Activated CD4-positive, CD25-positive, alpha-beta regulatory T cell (primary cell): ENCODE measurements at places on chromosomes 7 and 10.

GRCh38 chr7:80316811-80317210 is 182.2 kb downstream of the GNAI1 start:
- DNase-seq: no peak

DNA sequence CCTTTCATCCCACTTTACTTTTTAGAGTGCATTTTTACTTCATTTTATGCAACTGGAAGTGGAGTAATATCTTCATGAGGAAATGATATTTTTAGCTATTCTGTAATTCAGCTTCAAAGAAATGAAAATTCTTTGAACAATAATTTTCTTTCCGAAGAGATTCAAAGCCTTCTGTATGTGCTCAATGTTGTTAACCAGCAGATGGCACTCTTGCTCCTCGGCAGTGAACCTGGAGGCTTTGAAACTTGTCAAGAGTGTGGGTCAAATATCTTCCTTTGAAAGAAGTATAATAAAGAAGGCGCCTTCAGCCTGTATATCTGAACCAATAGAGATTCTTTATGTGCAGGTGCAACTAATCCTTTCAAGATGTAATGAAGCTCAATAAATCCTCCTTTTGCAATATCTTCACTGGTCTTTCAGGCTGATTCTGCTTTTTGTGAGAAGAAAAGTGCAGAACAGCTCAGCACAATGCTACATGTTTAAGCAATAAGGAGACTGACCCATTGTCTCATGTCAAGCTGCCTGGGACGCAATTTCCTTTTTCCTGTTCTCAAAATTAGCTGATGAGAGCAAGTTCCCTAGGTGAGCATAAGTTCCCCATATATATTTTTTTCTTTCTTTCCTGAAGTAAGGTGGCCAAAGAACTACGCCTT is 258.4 kb downstream of the SEMA3A start:
- DNase-seq: no peak

DNA sequence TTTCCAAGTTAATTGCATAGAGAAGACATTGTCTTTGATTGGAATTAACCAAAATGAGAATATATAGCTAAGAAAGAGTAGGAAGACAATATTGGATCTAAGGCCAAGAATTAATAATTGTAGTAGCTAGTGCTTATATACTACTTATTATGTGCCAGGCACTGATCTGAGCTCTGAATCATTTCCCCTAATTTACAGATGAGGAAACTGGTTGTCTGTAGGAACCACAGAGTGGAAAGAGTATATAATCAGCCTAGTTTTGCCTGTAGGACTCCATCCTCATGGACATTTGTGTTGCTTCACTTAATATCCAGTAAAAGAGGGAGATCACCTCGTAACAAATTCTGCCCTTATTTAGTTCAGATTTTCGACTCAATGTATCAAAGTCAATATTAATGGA is 127.9 kb downstream of the ARID5B start:
- no peak for DNase-seq

DNA sequence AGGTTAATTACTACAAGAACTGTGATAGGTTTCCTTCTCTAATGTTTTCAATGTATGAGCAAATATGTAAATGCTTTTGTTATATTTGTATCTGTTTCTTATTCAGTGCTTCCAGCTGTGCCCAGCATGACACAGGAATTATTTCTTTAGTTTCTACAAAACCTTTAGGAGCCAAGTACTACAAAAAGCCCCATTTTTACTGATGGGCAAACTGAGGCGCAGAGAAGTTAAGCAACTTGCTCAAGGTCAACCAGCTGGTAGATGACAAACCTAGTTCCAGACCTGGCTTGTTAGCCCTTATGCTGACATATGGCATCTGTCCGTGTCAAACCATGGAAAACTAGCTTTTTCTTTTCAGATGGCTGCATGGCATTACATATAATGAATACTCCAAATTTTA is 134.6 kb downstream of the JAZF1 start:
- DNase-seq: no peak

- no peak for DNase-seq
Observed at GRCh38 chr7:142511801-142512200, 237.5 kb upstream of the PRSS1 start.

- DNase-seq: no peak
Observed at GRCh38 chr7:47561715-47562446, 20.0 kb downstream of the TNS3 start.

DNA sequence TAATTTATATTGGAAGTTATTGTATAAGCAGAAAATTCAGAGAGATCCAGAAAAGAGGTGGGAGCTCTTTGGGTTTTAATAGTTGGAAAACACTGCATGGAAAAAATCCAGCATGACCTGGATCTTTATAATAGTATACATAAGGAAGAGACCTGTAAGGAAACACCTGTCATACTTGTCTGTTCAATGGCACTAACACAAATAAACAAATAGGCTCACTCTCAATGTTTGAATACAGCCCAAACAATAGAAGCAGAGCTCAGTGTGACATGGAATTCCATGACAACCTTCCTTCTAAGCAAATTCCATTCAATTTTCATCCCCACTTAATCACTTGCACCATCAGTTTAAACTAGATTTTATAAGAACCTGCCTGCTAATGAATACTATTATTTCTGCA is 31.7 kb downstream of the CISD1 start:
- no peak for DNase-seq

- DNase-seq: no peak
Observed at GRCh38 chr7:94393246-94394108, 1.2 kb upstream of the COL1A2 start.

- DNase-seq: no peak
Observed at GRCh38 chr10:15715619-15716227, 4.0 kb downstream of the ITGA8 start.

DNA sequence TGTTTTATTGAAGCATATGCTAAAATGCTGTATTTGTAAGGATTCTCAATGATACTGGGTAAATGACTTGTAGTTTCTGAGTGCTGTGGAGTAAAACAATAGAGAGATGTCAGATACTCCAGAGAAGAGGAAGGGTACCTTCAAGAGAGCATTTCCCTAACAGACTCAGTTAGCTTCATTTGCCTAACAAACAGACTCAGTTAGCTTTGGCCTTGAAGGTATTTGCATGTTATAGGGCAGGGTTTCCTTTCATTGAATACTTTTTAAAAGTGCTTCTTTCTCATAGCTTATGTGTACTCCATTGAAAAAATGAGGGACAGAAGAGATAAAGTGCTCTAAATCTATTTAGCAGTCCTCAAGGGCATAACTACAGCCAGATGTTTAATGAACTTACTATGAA is 101.8 kb downstream of the CHN2 start:
- no peak for DNase-seq

DNA sequence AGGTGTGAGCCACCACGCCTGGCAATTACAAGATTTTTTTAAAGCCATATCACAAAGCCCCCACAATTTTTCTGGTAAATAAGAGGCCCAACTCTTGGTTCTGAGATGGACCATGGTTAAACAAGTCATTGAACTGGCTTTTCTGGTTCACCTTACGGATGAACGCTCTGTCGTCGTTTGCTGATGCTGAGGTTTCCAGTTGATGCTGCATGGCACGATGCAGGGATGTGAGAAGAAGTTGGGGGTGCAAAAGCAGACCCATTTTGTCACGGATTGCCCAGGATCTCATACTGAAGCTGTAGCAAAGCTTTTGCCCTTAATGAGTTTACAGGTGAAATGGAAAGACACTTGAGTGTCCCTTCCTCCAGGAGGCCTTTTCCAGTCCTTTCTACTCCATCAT is 2.0 kb upstream of the IL2RA start:
- DNase-seq: no peak

DNA sequence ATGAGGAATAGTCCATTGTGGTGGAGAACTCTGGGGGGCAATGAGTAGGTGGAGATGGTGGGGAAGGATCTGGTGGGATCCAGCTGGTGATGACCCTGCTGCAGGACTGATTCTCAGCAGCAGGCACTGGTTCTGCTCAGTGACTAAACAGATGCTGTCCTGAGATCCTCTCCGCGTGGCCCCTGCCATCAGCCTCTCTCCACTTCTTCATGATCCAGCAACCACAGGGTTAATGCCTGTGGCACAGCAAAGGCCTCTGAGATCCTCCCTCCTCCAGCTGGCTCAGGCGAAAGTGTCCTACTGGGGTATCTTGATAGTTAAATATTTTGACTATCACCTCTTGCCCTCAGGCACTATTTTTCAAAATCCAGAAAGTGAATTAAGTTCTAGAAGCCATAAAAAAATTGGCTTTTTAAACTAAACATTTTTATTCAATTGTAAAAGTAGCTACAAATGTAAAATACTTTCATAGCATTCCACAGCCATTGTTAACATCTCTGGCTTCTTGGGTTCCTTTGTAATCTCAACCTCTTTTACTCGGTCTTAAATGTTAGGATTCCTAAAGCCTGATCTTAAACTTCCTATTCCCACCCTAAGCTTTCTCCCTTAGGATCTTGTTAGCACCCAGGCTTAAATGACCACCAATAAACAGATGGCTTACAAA is 13.1 kb downstream of the PLAU start:
- no peak for DNase-seq

DNA sequence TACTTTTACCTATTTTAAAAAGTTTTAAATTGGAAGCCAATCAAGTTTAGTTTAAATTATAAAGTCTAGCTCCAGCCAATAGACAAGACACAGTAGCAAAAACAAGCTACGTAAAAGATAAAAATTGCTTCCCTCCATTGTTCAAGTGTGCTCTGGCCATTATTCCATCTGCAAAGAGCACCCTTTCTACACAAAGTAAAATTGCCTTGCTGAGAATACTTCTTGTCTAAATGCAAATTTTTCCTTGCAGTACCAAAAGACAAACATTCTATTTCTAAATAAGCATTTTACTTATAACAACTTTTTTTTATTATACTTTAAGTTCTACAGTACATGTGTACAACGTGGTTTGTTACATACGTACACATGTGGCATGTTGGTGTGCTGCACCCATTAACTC is 75.9 kb upstream of the ZNF746 start:
- DNase-seq: no peak

- DNase-seq: no peak
Observed at GRCh38 chr7:5408777-5409176, 14.9 kb downstream of the TNRC18 start.

DNA sequence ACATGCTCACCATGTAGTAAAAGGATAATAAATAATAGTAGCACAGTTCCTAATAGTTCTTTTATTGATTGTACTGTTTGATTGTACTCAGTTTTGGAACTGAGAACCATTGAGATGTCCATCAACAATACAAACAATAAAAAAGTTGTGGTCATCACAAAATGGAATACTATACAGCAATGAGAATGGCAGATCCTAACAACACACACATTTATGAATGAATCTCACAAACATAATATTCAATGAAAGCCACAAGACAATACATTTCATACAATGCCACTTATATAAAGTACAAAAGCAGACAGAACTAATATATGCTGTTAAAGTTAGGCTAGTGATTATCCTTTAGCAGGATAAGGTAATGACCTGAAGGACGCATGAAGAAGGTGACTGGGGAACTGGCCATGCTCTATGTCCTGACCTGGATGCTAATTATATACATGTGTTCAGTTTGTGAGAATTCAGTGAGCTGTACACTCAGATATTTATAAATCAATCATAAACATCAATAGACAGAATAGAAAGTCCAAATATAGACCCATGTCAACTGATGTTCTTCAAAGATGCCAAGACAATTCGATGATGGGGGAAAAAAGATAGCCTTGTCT is 70.0 kb downstream of the SMURF1 start:
- no peak for DNase-seq

GRCh38 chr7:118872568-118872967 is 648.1 kb downstream of the ANKRD7 start:
- no peak for DNase-seq

DNA sequence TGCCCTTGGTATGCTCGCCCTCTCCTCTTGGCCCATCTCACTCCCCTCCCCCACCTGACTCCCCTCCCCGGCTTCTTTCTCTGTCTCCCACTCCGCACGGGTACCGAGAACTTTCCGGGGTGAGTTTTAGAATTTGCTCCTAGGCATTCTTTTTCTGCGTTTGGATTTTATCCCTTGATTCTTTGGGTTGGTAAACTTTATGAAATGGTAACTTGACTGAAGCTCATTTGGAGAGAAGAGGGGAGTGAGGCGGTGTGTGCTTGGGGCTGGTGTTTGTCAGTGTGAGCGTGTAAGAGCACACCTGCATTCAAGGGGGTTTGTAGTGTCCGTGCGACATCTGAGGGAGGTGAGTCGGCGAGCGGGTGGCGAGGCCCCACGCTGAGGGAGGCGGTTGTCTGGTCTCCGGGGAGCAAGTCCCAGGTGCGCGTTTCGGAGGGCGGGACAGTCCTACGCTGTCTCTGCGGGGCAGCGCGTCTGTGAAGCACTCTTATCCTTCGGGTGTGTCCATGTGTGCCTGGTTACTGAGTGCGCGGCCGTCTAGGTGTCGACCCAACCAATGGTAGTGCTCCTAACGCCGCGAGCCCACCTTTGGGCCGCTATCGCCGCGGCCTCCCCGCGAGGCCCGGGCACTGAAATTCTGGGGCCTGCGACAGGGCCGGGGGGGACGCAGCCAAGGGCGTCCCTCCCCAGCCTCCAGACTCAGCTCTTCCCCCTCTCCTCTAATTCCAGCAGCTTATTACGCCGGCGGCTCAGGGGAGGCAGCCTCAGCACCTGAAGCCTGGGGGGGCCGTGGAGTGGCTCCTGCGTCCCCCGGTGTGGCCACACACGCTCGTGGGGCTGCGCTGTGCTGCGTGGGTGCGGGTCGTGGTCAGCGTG is 2.6 kb upstream of the ZNF503 start:
- no peak for DNase-seq

GRCh38 chr10:78656417-78657162 is 412.2 kb upstream of the ZMIZ1 start:
- DNase-seq: no peak

DNA sequence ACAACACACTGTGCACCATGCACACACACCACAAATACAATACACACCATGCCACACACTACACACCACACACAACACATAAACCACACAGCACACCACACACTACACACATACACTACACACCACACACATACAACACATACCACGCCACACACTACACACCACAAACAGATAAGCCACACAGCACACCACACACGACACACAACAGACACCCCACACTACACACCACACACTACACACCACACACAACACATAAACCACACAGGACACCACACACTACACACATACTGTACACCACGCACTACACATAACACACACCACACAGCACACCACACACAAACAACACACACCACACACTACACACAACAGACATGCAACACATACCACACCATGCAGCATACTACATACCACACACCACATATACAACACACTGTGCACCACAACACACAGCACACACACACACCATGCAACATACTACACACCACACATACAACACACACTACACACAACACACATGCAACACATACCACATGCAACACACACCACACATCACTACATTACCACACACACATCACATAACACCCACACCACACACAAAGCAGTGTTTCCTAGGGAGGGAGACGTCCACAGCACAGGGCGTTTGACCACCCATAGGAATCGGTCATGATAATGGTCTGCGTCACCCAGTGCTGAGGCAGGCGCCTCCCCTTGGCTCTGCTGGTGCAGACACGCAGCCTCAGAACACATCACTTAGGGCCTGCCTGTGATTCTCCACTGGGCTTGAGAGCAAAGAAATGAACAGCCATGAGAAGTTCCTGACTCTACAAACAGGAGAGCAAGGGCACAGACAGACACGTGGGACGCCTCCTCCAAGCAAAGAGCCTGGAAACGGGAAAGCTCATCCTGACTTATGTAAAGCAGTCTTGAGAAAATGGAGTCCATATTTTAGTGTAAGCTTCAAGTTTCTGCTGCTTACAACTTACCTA is 458.3 kb downstream of the PTPRN2 start:
- DNase-seq: no peak

- no peak for DNase-seq
Observed at GRCh38 chr7:77760809-77761453, 37.3 kb downstream of the TMEM60 start.
